ENCODE measurements at places on chromosomes 7 and 10.

GRCh38 chr10:29946953-29947700 is 112.3 kb downstream of the JCAD start:
- DNase-seq, result no peak

DNA sequence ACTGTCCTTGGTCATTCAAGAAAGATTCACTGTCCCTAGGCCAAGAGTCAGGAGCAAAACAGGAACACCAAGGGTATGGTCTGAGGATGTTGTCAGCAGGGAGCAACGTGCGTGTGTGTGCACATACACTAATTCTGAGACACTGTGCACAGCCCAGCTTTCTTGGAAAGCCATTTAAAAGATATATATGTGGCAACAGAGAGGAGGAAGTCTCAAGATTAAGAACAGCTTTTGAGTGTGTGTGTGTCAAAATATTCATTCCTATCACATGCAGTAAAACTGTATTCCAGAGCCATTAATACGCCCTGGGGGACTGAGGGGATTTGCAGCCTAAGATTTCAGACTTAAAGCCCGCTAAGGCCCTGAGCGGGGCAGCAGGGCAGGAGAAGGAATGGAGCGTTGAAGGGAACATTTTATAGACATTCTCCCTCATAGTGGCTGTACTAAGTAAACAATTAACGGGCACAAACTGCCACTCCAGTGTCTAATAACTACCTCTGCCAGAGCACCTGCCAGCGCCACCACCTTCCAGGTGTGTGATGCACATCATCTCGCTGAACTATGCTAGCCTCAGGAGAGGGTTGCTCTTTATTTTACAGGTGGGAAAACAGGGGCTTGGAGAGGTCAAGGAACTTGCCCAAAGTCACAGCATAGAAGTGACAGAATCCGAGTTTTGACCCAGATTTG is 2.0 kb downstream of the NOD1 start:
- peak; percentile 58 for DNase-seq

DNA sequence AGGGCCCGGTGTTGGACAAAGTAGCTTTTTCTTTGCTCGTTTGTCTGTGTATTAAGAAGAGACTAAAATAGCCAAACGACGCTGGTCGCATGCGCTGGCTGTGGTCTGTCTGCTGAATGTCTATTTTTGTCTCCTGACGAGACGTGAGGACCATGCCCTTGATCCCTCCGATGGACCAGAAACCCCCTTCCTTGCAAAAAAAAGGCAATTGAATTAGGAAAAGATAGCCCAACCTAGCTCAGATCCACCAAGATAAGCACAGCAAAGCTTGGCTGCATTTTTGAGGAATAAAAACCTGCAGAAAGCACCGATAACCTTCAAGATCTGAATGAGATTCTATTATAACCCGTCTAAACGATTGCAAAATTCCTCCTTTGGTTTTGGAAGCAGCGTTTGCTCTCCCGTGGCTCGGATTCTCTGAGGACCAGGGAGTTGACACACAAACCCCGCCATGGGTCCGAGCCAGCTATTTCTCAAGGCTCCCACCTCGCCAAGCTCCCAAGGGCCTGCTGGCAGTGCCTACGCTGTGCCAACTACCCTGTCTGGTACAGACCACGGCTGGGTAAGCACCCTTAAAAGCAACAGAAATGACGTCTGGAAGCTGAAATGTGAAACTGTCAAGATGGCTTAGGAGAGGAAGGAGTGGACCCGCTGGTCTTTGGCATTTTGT is 17.7 kb upstream of the TTYH3 start:
- DNase-seq, result no peak

- DNase-seq, result no peak
These were observed 72.5 kb upstream of the IGFBP3 start for GRCh38 chr7:45993621-45994020.

DNA sequence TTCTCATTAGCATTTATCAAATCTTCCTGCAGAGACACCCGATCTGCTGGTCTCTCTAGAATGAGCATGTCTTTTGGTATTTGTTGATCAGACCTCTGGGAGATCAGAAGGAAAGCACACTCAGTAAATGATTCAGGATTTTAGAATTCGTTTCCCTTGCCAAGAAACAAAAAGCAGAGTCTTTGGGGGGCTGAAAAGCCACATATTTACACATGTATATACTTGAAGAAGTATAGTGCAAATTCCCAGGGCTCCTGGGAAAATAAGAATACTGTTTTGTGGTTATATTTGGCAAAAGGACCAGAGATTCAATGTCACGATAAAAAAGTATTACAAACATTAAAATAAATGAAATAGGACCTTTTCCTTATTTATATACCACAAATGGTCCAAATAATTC is 100.2 kb downstream of the AGMO start:
- no peak for DNase-seq

GRCh38 chr7:64863021-64863420 is 40.1 kb upstream of the ZNF273 start:
- no peak for DNase-seq

- DNase-seq, result no peak
These were observed 118.8 kb upstream of the LYZL2 start for GRCh38 chr10:30748152-30748973.

- no peak for DNase-seq
These were observed 7.4 kb downstream of the INPP5A start for GRCh38 chr10:132544744-132545658.

- DNase-seq, result no peak
These were observed 76.3 kb upstream of the CAMK2B start for GRCh38 chr7:44401692-44402091.

DNA sequence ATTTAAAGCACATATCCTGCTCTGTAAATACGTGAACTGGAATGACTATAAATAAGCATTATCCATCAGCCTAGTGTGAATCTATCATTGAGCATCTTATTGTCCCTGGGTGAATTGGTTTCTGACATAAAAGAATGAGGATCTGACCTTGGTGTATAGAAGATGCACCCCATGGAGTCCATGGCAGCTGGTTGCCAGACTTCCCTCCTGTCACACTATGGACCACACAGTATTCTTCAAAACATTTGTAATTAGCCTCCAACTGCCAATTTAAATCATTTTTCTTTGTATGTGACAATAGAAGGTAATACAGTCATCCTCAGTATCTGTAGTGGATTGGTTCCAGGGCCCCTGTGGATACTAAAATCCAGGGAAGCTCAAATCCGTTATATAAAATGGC is 238.1 kb upstream of the ZWINT start:
- DNase-seq, result no peak

DNA sequence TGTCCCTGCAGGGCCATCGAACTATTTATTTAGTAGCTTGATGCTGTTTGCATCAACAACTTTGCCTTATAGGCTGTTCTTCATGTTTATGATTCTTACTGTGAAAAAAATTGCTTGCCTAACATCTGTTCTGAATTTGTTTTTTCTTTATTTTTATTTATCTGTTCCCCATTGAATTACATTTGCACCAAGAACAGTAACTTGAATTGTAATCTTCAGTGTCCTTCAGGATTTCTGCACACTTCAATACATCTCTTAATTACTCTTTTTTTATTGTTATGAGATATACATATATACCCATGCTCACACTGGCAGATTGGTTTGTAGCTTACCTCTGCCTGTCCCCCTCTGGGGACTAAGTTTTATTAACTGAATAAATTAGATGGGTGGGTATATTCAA is 64.4 kb downstream of the TBXAS1 start:
- DNase-seq, result no peak

Data from NCI-H774 (cell line).